K562 (cell line): ENCODE measurements at places on chromosomes 7 and 10. TPM values are rescaled to one million over a fixed set of nuclear protein-coding genes. Genes with fewer than 3 reads are reported as not detected.

- peaks cover 13% of the 10 kb centered on the region; the same call in 2 of the 3 replicates for H3K36me3 ChIP-seq
- H3K27ac ChIP-seq = no peak overlapping the region
- peaks cover 55% of the 10 kb centered on the region for H3K27me3 ChIP-seq
These were observed 118.2 kb downstream of the VIPR2 start for GRCh38 chr7:159026271-159027055.

DNA sequence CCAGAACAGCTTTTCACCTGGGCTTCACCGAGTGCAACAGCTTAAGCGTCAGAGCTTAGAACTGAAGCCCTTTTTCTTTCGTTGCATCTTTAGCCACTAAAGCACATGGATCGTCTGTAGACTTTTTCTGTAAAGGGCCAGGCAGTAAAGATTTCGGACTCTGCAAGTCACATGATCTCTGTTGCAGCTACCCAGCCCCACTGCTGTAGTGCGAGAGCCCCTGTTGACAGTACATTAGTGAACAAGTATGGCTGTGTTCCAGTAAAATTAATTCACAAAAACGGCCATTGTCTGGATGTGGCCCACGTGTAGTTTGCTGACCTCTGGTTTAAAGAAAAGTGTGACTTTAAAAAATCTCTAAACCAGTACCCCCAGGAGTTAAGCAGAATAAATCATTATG, 39.4 kb downstream of the FBH1 start:
- peaks cover 82% of the 10 kb centered on the region for H3K36me3 ChIP-seq
- DNase-seq = no peak
- H3K27me3 ChIP-seq = no peaks in the 10 kb centered on the region
- H3K4me3 ChIP-seq = no peak overlapping the region

DNA sequence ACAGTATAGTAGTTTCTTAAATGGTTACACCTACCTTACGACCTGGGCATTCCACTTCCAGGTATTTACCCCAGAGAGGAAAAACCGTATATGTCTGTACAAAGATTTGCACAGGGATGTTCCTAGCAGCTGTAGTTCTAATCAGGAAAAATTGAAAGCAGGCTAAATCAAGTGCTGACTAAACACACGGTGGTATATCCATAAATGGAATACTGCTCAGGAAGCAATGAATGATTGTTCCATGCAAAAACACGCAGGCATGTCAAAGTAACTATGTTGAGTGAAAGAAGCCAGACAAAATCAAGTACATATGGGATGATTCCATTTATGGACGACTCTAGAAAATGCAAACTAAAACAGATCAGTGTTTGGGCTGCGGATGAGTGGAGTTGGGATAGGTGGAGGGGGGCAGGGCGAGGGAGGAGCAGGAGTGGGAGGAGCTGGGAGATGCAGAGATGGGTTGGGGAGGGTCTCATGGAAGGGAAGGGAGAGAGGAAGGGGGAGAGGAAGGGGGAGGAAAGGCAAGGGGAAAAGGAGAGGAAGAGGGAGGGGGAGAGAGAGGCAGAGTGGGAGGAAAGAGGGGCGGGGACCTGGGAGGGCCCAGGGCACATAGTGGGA, 484 bp upstream of the MSRB2 start:
- H3K27ac ChIP-seq = peak overlapping the region; percentile 48; the same call in 2 of the 3 replicates
- no peaks in the 10 kb centered on the region for H3K36me3 ChIP-seq
- H3K27me3 ChIP-seq = no peaks in the 10 kb centered on the region
- DNase-seq = no peak
- peak overlapping the region; percentile 87 for H3K4me3 ChIP-seq
- peaks cover 21% of the 10 kb centered on the region; the same call in 2 of the 3 replicates for H3K4me1 ChIP-seq

Gene PHKG1
- 0.29 and 0.40 TPM in 2 replicates for total RNA-seq

DNA sequence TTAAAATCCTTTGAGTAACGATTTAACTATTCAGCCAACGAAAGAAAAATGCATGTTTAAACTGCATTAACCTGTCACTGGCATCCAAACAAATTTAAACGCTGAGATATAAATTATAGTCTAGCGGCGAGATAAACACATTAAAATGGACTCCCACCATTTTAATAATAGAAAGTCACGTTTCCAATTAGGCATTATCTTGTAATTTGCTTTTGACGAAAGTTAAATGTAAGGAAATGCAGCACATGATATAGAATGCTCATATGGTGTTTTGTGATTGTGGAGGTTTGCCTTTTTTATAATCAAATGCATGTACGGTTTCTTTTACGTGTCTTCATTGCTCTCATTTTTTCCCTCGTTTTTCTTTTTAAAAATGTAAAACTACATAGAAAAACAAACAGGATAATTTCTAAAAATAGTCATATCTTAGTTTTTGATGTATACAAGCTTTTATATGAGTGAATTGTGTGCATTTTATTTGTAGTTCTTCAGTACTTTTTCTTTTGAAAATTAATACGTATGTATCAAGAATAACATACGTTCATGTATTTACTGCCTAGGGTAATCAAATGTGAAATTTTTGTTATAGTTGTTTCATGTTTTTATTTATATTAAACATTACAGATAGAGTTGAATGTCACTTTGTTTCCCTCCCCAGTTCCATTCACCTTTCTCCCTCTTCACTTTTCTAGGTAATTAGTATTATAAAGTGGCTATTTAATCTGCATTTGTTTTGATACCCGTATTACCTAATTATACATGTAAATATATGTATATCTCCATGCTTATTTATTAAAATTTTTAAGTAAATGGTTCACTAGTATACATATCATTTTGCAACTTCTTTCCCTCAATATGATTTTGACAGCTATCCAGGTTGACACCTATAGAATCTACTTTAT, 1.1 kb upstream of the KLF14 start:
- H3K4me1 ChIP-seq = no peaks in the 10 kb centered on the region
- H3K27ac ChIP-seq = no peak overlapping the region
- peaks cover 24% of the 10 kb centered on the region for H3K27me3 ChIP-seq
- DNase-seq = no peak

Gene SH3PXD2A
- total RNA-seq = 8.5 and 9.3 TPM in 2 replicates

DNA sequence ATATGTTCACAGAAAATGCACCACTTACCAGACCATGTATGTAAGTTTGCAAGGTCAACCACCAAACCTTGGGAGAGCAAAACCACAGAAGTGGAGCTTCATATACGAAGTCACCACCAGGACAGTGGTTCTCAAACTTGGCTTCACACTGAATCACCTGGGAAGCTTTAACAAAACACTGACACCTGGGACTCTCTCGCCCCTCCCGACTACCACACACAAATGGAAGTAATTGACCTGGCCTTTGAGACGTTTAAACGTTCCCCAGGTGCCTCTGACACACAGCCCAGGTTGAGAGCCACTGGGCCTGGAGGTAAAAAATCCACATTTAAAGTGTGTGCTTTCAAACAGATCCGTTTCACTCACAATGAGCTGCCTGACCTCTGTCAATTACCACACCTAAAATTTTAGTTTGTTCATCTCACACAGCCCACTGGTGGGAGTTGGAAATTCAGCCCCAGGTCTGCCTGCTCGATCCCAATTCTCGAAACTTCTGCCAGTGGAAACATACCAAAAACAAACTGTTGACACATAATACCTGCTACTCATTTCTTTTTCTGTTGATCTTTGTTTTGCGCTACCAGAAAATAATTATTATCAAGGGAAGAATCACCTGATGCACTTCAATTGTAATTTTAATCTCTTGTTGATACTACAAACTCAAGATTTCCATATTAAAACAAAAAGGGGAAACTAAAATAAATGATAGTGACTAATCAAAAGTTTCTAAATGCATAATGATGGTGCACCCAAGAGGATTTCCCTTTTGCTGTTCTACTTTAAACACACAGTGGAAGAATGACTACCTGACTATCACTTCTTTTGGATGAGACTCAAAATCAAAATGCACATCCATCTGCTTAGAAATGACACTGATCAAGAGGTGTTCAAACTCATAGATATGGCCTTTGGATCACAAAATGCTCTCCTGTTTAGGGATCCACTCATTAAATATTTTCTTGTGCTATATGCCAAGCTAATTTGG, 26.6 kb downstream of the CDNF start:
- no peak for DNase-seq
- no peak overlapping the region for H3K4me3 ChIP-seq
- H3K27ac ChIP-seq = no peak overlapping the region
- peaks cover 26% of the 10 kb centered on the region for H3K27me3 ChIP-seq

DNA sequence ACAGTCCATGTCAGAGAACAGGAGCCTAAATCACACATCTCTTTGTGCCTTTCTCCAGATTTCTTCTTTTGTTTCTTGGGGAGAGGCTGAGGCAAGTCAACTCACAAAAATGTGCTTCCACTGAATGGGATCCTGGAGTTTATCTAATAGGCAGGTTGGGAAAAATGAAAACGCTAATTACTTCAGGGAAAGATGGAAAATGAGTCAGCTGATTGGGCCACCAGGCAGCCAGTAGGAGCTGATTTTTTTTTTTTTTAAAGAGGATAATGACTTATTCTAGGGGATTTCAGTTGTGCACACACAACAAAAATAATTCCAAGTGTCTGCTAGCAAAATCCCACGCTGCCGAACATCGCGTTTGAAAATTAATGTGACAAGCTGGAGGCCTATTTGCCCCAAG, 412.8 kb upstream of the ZMIZ1 start:
- H3K27me3 ChIP-seq = peaks cover 15% of the 10 kb centered on the region
- H3K36me3 ChIP-seq = no peaks in the 10 kb centered on the region
- no peak overlapping the region for H3K27ac ChIP-seq
- no peak for DNase-seq
- no peak overlapping the region for H3K4me3 ChIP-seq
- no peaks in the 10 kb centered on the region for H3K4me1 ChIP-seq

DNA sequence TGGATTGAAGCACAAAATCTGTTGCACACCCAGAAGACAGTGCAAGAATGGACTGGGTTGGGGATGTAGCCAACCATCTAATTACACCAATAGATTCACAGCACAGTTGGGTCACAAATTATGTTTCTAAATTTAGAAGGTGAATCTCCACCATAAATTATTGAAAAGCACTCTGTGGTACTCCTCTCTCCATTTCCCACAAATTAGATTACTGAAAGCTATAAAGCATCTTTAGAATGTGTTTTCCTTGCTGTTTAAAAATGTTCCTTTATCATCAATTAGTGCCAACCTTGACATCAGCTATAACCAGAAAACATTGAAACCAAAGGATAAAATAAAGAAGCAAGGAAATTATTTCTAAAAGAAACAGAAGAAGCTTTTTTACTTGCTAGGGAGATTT, 39.9 kb upstream of the HDAC9 start:
- no peaks in the 10 kb centered on the region for H3K36me3 ChIP-seq
- H3K27ac ChIP-seq = no peak overlapping the region
- no peaks in the 10 kb centered on the region for H3K27me3 ChIP-seq
- no peak overlapping the region for H3K4me3 ChIP-seq

- H3K36me3 ChIP-seq = no peaks in the 10 kb centered on the region
- no peaks in the 10 kb centered on the region for H3K27me3 ChIP-seq
- peaks cover 4% of the 10 kb centered on the region; the same call in 1 of the 2 replicates for H3K4me1 ChIP-seq
- DNase-seq = no peak
- no peak overlapping the region for H3K27ac ChIP-seq
- H3K4me3 ChIP-seq = no peak overlapping the region
These were observed 10.9 kb downstream of the CYP17A1 start for GRCh38 chr10:102826148-102826796.

GRCh38 chr10:6384031-6384430, 181.3 kb downstream of the PFKFB3 start:
- H3K36me3 ChIP-seq = no peaks in the 10 kb centered on the region
- no peaks in the 10 kb centered on the region for H3K4me1 ChIP-seq
- H3K4me3 ChIP-seq = no peak overlapping the region
- DNase-seq = no peak
- H3K27me3 ChIP-seq = peaks cover 38% of the 10 kb centered on the region

DNA sequence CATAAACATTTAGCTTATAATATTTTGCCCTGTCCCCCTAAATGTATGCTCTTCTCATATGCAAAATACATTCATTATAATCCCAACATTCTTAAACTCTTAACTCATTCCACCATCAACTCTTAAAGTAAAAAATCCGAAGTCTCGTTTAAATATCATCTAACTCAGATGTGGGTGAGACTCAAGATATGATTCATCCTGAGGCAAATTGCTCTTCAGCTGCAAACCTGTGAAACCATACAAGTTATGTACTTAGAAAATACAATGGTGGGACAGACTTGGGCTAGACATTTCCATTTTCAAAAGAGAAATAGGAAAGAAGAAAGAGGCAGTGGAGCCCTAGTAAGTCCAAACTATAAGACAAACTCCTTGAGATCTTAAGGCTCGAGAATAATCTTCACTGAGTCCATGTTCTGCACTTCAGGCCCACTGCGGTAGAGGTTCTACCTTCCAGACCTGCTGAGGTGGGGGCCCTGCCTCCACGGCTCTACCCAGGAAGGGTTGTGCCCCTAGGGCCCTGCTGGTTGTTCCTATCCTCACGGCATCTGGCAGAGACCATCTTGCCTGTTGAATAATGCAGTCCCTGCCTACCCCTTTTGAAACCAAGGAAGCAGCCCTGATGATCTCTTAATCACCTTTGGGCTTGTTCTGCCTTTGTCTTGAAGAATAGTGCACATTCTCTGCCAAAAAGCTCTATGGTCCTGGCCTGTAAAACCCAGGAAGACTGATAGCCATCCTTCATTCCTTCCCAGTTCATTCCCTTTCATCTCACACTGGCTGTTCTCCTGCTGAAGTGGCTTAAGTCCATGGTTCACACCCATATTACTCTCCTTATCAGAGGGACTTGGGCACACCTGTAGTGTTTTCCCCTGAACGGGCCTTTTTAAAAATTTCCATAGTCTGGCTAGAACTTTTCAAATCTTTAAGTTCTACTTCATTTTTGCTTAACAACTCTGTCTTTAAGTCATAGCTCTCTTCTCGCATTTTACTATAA, 37.3 kb downstream of the INPP5F start:
- H3K4me1 ChIP-seq = no peaks in the 10 kb centered on the region
- no peak overlapping the region for H3K27ac ChIP-seq
- no peaks in the 10 kb centered on the region for H3K36me3 ChIP-seq
- H3K4me3 ChIP-seq = no peak overlapping the region
- no peaks in the 10 kb centered on the region for H3K27me3 ChIP-seq
- no peak for DNase-seq

Gene RNF148
- not detected in 2 replicates for total RNA-seq

DNA sequence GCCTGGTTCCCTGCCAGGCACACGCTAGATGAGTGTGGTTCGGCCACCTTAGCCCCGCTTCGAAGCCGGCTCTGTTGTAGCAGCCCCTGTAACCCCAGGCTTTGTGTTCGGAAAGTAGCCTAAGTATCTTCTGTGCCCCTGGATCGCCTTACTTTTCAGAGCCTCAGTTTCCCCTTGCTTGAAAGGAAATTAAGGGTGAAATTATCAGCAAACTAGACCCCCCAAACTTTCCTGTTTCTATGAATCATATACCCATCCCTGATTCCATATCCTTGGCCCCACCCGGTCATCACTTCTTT, 312 bp downstream of the PDCD11 start:
- H3K36me3 ChIP-seq = peaks cover 71% of the 10 kb centered on the region
- H3K4me3 ChIP-seq = peak overlapping the region; percentile 74
- DNase-seq = no peak
- H3K4me1 ChIP-seq = peaks cover 15% of the 10 kb centered on the region; the same call in 2 of the 3 replicates
- peak overlapping the region; percentile 72 for H3K27ac ChIP-seq

- DNase-seq = peak; percentile 46
- H3K27me3 ChIP-seq = no peaks in the 10 kb centered on the region
- H3K27ac ChIP-seq = peak overlapping the region; percentile 53
- H3K36me3 ChIP-seq = no peaks in the 10 kb centered on the region
These were observed 18.7 kb upstream of the ARHGAP12 start for GRCh38 chr10:31947144-31947926.

GRCh38 chr10:111578076-111578475, 501.2 kb downstream of the ADRA2A start:
- no peak for DNase-seq
- no peak overlapping the region for H3K4me3 ChIP-seq
- no peaks in the 10 kb centered on the region for H3K4me1 ChIP-seq
- H3K36me3 ChIP-seq = no peaks in the 10 kb centered on the region
- H3K27ac ChIP-seq = no peak overlapping the region
- H3K27me3 ChIP-seq = no peaks in the 10 kb centered on the region

- H3K4me1 ChIP-seq = no peaks in the 10 kb centered on the region
- H3K36me3 ChIP-seq = no peaks in the 10 kb centered on the region
- H3K27me3 ChIP-seq = no peaks in the 10 kb centered on the region
- no peak for DNase-seq
These were observed 330.3 kb downstream of the HGF start for GRCh38 chr7:81439591-81439990.

Gene EMX2
- total RNA-seq = not detected in 2 replicates
